ENCODE measurements at places on chromosomes 5 and 9. TPM values are rescaled to one million over a fixed set of nuclear protein-coding genes. Genes with fewer than 3 reads are reported as not detected.

The SPARC gene
- total RNA-seq = 341 TPM

The PCDHGA10 gene
- total RNA-seq = 8.9 TPM

DNA sequence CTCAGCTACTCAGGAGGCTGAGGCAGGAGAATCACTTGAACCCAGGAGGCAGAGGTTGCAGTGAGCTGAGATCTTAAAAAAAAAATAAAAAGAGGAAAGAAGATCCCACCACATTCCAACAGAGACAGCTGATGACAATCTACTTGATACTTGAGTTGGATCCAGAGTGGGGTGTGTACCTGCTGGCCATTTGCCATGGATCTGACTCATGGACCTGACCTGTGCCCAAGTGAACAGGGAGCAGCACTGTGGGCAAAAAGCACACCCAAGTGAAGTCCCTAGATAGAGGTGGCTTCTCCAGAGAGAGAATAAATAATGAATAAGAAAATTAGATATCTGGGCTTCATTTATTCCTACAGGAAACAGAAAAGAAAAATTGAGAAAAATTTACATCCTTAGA, 81.2 kb upstream of the MIER3 start:
- H3K27ac ChIP-seq = no peak overlapping the region
- no peaks in the 10 kb centered on the region for H3K27me3 ChIP-seq
- no peak for DNase-seq
- no peaks in the 10 kb centered on the region for H3K36me3 ChIP-seq

GRCh38 chr9:38043931-38044623, 24.9 kb downstream of the SHB start:
- no peak overlapping the region for H3K27ac ChIP-seq
- H3K36me3 ChIP-seq = no peaks in the 10 kb centered on the region
- no peak for DNase-seq

DNA sequence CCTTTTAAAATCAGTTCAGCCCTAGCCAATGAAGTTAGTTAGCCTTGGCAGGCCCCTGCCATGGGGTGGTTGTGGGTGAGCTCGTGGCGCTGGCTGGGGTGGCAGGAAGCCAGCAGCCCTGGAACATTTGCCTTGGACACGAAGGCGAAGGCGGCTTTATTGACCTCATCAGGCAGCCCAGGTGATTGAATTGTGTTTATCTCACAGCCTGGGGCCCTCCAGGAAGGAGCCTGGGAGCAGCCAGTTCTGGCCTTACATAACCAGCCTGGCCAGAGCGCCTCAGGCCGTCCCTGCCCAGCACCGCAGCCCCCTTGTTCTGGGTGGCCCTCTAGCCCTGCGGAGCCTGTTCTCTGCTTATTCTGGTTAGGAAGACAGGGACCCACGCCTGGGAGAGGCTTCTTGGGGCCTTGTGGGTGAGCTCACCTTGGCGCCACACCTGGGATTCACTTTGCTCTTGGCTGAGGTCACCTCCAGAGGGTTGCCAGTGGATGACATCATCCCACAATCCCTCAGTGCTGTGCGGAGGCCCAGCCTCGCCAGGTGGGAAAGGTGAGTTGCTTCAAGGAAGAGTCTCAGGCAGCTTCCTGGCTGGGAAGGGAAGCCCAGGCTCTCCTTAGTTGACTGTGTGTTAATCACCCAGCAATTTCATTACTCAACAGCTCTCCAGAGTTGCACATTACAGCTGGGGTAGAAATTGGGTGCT, 54.4 kb upstream of the RPL26L1 start:
- H3K36me3 ChIP-seq = no peaks in the 10 kb centered on the region
- H3K27ac ChIP-seq = peak overlapping the region; percentile 93
- no peak overlapping the region for H3K4me3 ChIP-seq
- H3K4me1 ChIP-seq = peaks cover 31% of the 10 kb centered on the region
